Endothelial cell of umbilical vein (primary cell): ENCODE measurements at places on chromosomes 3 and 15. TPM values are rescaled to one million over a fixed set of nuclear protein-coding genes. Genes with fewer than 3 reads are reported as not detected.

The CFAP161 gene
- polyA plus RNA-seq, result 0.08 TPM in 1 of 2 replicates, not detected in the other

The CPN2 gene
- not detected in 2 replicates for polyA plus RNA-seq

GRCh38 chr15:96333131-96334016, 2.9 kb downstream of the NR2F2 start:
- peak overlapping the region; percentile 89 for H3K27ac ChIP-seq
- no peaks in the 10 kb centered on the region for H3K27me3 ChIP-seq
- DNase-seq, result no peak
- peaks cover 13% of the 10 kb centered on the region for H3K4me1 ChIP-seq

DNA sequence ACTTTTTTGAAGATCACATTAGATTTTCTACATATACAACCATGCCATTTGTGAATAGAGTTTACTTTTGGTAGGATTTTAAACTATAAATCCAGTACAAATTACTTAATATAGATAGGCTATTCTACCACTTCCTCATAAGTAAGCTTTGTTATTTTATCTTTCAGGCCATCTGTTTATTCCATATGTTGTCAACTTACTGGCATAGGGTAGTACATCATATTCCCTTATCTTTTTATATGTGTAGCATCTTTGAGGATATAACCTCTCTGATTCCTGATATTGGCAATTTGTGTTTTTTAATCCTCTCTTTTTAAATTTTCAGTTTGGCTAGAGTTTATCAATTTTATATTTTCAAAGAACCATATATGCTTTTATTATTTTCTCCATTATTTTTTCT, 515.4 kb downstream of the DIPK2A start:
- no peaks in the 10 kb centered on the region for H3K4me1 ChIP-seq
- no peaks in the 10 kb centered on the region for H3K27me3 ChIP-seq
- H3K36me3 ChIP-seq, result no peaks in the 10 kb centered on the region

DNA sequence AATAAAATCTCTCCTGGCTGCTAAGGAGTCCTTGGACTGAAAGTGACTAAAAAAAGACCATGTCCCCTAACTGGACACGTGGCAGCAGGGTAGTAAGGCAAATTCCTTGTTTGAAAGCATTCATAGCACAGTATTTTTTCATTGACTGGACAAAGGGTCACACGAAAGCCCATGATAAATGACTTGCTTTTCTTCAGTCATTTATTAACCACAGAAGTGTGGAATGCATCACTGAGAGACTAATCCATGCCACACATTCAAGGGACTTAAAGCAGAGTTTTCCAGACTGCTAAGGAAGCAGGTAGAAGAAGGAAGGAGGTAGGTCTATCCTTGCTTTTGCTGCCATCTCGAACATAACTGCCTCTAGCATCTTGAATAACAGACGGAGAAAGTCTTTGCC, 31.2 kb downstream of the CASR start:
- no peaks in the 10 kb centered on the region for H3K36me3 ChIP-seq
- H3K4me3 ChIP-seq, result no peak overlapping the region
- no peak overlapping the region for H3K27ac ChIP-seq
- DNase-seq, result no peak
- peaks cover 2% of the 10 kb centered on the region for H3K27me3 ChIP-seq
- no peaks in the 10 kb centered on the region for H3K4me1 ChIP-seq

DNA sequence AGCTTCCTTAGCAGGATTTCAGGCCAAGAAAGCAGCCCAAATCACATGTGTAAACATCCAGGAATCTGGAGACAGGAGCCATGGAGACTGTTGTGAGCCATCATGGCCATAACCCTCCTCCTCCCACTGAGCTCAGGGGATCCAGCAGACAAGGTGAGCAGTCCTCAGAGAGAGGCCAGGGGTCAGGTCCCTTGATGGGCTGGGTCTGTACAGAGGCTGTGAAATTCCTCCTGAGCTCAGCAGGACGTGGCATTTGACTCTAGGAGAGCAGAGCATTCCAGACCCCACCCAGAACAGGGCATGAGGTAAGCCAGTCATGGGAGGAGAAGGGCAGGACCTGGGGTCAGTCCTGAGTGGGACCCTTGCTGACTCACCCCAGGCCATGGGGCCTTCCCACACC, 67.0 kb upstream of the ACAN start:
- no peaks in the 10 kb centered on the region for H3K4me1 ChIP-seq
- H3K36me3 ChIP-seq, result no peaks in the 10 kb centered on the region
- no peak for DNase-seq
- no peak overlapping the region for H3K27ac ChIP-seq
- H3K27me3 ChIP-seq, result no peaks in the 10 kb centered on the region

DNA sequence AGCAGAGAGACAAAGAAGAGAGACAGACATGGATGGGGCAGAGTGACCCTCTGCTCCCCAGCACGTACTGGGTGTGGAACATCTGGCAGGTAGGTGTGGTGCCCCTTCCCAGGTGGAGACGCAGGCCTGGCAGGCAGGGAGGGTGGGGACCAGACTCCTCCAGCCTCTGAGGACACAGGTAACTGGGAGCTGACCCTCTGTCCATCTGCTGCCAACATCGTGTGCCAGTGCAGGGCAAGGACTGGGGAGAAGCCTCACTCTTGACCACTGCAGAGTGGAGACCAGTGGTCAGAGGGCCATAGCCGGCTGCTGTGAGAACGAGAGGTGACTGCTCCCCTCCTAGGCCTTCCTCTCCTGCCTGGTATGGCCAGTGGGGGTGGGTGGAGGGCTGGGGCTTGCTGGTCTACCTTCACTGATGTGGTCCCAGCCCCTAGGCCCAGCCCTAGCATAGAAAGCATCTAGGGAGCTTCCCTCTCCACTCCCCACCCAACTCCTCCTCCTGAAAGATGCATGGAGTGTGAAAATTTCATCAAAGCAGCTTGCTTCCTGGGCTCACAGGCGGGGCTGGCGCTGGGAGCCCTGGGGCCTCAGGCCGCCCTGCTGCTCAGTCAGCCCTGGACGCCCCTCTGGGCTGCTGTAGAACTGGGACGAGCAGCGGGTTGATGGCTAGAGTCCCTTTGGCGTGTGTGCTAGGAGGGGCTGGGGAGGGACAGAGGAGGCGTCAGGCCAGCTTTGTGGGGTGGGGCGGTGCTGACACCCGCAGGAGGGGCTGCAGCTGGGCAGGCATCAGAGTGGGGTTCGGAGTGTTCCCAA, 90.3 kb downstream of the PLXNA1 start:
- H3K4me3 ChIP-seq, result no peak overlapping the region
- DNase-seq, result no peak
- H3K27ac ChIP-seq, result no peak overlapping the region
- no peaks in the 10 kb centered on the region for H3K36me3 ChIP-seq

GRCh38 chr3:56844536-56844935, 42.8 kb upstream of the ARHGEF3 start:
- no peak overlapping the region for H3K27ac ChIP-seq
- H3K27me3 ChIP-seq, result no peaks in the 10 kb centered on the region
- DNase-seq, result no peak
- no peaks in the 10 kb centered on the region for H3K4me1 ChIP-seq

DNA sequence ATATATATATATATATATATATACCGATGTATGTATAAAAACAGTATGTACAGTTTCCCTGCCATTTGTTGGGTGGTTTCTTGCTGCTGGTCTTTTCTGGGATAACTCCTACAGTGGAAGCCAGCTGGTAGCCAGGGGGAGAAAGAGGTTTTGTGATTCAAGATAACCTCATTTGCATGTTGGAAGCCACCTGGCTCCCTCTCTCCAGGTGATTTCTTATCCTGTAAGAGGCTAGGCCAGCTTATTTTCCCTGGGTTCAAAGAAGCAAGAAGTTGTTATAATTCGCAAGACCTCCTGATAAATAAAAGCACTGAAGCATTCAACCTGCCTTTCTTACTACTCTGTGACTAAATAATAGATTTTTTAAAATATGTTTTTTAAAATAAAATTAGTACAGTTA, 443.3 kb downstream of the VGLL3 start:
- no peak for DNase-seq
- no peak overlapping the region for H3K27ac ChIP-seq
- no peak overlapping the region for H3K4me3 ChIP-seq

GRCh38 chr3:10232137-10232536, 16.1 kb upstream of the TATDN2 start:
- H3K36me3 ChIP-seq, result peaks cover 6% of the 10 kb centered on the region
- H3K27ac ChIP-seq, result no peak overlapping the region
- no peak for DNase-seq
- H3K4me3 ChIP-seq, result no peak overlapping the region
- H3K27me3 ChIP-seq, result no peaks in the 10 kb centered on the region
